A549 treated with Mapracorat at 1 μM for 4 hours (cell line): ENCODE measurements at places on chromosomes 3 and 15. TPM values are rescaled to one million over a fixed set of nuclear protein-coding genes. Genes with fewer than 3 reads are reported as not detected.

The CPLX3 gene
- 0.08 to 0.09 TPM in 2 of 5 replicates, not detected in the others for total RNA-seq

The SMAD3 gene
- 91.9 to 141 TPM (median 130 TPM) in 5 replicates for total RNA-seq

The TF gene
- total RNA-seq, result 0.34 to 1.5 TPM (median 0.66 TPM) in 5 replicates

The SCN11A gene
- total RNA-seq, result 0.02 TPM in 1 of 5 replicates, not detected in the others

The SLC30A4 gene
- 1.4 to 2.0 TPM (median 1.8 TPM) in 5 replicates for total RNA-seq

The MESP1 gene
- total RNA-seq, result 1.7 to 8.1 TPM (median 5.5 TPM) in 5 replicates

The PCOLCE2 gene
- 24.9 to 36.3 TPM (median 30.3 TPM) in 5 replicates for total RNA-seq

The WDR76 gene
- total RNA-seq, result 10.9 to 14.0 TPM (median 12.9 TPM) in 5 replicates

The GOLGA8J gene
- 0.12 to 0.17 TPM in 2 of 5 replicates, not detected in the others for total RNA-seq

The LEKR1 gene
- total RNA-seq, result 0.57 to 2.1 TPM (median 0.73 TPM) in 5 replicates

The CPN2 gene
- total RNA-seq, result not detected in 5 replicates

The SH3BP5 gene
- total RNA-seq, result 15.5 to 18.1 TPM (median 16.8 TPM) in 5 replicates

The GOLGA6B gene
- total RNA-seq, result 0.10 TPM in 1 of 5 replicates, not detected in the others

The NME9 gene
- total RNA-seq, result not detected in 5 replicates

The EHD4 gene
- 9.9 to 12.4 TPM (median 11.5 TPM) in 5 replicates for total RNA-seq

The BNIP2 gene
- 56.2 to 92.6 TPM (median 69.6 TPM) in 5 replicates for total RNA-seq

The AZI2 gene
- 39.5 to 50.5 TPM (median 45.5 TPM) in 5 replicates for total RNA-seq

The FYCO1 gene
- 4.5 to 5.7 TPM (median 4.9 TPM) in 5 replicates for total RNA-seq

The MYO5C gene
- 4.9 to 6.8 TPM (median 6.2 TPM) in 5 replicates for total RNA-seq

The ANKRD34C gene
- not detected in 5 replicates for total RNA-seq

The LRRC31 gene
- not detected in 5 replicates for total RNA-seq

The WDR93 gene
- total RNA-seq, result 0.07 to 0.25 TPM (median 0.19 TPM) in 5 replicates

The CCR9 gene
- not detected in 5 replicates for total RNA-seq

The FRMD5 gene
- 2.2 to 3.2 TPM (median 2.8 TPM) in 5 replicates for total RNA-seq

The GPR156 gene
- 0.35 to 0.56 TPM (median 0.44 TPM) in 5 replicates for total RNA-seq

The BNC1 gene
- 0.72 to 0.95 TPM (median 0.76 TPM) in 5 replicates for total RNA-seq

The CPEB1 gene
- 2.6 to 4.0 TPM (median 3.2 TPM) in 5 replicates for total RNA-seq

The DGKG gene
- total RNA-seq, result 5.7 to 11.4 TPM (median 7.2 TPM) in 5 replicates

The P2RY12 gene
- total RNA-seq, result not detected in 5 replicates

The GOLGA8G gene
- not detected in 5 replicates for total RNA-seq
